ENCODE measurements at places on chromosomes 13 and 19.

DNA sequence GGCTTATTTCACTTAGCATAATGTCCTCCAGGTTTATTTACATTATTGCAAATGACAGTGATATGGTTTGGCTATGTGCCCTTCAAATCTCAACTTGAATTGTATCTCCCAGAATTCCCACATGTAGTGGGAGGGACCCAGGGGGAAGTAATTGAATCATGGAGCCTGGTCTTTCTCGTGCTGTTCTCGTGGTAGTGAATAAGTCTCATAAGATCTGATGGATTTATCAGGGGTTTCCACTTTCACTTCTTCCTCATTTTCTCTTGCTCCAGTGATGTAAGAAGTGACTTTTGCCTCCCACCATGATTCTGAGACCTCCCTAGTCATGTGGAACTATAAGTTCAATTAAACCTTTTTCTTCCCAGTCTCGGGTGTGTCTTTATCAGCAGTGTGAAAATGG, 109.6 kb downstream of the VWA8 start:
- DNase-seq: no peak

DNA sequence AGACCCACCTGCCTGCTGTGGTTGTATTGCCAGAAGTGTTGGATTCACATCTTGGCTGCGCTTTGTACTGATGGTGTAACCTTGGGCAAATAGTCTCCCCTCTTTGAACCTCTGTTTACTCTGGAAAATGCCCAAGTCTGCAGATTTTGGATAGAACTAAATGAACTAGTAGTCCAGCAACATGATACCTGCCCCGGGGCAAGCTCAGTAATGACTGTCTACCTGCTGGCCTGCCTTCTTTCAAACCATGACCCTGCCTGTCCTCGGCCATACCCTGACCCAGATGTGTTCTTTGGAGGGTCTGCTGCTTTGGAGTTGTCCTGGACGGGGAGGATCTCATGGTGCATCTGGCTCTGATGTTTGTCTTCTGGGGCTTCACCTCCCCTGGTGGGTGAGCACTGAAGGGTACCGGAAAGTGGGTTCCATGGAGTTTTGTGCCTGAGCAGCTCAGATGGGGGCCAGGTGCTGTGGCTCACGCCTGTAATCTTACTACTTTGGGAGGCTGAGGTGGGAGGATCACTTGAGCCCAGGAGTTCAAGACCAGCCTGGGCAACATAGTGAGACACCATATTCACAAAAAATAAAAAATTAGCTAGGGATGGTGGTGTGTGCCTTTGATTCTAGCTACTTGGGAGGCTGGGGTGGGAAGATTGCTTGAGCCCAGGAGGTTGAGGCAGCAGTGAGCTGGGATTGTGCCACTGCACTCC, 59.5 kb downstream of the TNFRSF19 start:
- no peak for DNase-seq

DNA sequence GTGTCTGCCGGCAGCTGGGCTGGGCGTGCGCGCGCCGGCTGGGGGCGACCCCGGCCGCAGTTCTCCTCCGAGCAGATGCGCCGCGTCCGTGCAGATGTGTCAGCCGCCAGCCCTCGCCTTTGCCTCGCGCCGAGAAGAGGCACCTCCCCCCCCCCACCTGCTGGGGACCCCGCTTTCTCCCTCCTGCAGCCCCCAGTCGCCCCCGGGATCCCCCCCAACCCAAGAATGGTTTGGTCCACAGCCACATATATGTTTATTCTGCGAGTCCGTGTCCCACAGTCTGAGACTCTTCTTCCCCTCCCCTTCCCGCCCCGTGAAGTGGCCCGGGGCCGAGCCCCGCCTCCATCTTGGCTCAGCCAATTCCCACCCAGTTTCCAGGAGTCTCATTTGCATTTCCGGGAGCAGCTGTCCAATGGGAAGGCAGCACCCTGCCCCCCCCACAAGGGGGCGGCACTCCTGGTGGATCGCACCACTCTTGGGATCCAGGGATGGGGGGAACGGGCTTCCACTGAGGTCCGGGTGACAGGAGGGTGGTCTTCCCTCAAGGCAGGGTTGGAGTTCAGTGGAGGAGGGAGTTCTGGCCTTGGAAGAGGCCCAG, 8.6 kb downstream of the ISOC2 start:
- peak; percentile 96 for DNase-seq

DNA sequence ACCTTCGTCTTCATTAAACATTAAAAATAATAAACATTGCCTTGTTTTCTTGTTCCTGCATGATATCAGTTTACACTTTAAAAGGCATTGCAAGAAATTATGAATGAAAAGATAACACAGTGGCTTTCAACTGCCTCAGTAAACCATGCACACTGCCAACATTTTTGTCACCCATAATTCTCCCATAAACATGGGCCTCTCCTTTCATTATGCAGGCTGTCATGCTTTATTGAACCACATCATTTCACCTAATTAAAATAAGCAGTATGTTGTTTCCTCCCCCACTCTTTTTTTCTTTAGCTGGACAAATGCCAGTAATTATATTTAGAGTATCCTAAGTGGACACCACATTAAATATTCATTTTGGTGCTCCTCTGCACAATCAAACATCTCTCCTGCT, 1566.5 kb upstream of the SLC10A2 start:
- DNase-seq: no peak

DNA sequence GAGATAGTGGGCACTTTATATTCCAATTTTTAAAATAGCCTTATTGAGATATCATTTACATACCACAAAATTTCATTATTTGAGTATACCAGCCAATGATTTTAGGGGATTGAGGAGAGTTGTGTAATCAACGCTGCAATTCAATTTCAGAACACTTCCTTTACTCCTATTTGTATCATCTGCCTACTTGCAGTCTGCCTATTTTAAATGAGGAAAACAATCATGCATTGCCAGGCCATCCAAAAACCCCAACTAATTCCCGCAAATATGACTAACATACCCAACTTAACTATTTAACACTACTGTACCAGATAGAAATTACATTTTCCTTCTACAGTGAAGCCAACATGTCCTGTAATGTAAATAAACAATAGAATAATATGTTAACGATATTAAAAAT, 26.7 kb downstream of the CAB39L start:
- no peak for DNase-seq

DNA sequence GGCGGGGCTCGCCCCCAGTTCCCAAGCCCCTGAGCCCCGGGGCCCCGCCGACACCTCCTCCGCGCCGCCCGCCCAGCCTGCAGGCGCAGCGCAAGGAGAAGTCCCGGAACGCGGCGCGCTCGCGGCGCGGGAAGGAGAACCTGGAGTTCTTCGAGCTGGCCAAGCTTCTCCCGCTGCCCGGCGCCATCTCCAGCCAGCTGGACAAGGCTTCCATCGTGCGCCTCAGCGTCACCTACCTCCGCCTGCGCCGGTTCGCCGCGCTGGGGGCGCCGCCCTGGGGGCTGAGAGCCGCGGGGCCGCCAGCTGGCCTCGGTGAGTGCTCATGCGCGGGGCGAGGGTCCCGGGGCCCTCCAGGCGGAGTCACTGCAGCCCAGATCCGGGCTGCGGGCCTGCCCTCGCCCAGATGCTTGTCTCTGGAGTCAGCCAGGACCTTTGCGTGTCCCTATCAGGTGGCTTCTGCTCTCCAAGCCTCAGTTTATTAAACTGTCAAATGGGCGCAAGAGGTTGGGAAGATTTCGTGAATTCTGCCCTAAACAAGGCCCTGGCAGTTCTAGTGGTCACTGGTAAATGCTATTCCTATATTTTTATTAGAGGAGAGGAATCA, 2.0 kb downstream of the NPAS1 start:
- DNase-seq: no peak

DNA sequence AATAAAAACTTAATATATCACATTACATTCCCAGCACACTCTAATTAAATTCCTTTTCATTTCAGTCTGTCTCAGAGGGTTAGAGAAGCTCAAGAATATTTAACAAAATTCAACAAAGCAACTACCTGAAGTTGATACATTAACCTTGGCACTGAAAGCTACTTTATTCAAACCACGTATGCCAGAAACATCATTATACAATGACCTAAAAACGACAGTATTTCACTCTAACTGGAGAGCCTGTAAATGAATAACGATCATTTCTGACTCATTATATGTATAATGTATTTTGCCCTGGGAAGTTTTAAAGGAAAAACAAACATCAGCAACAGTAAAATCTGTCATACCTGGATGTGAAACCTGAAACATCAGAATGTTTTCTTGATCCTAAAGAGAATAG, 270.1 kb downstream of the SLITRK5 start:
- no peak for DNase-seq

DNA sequence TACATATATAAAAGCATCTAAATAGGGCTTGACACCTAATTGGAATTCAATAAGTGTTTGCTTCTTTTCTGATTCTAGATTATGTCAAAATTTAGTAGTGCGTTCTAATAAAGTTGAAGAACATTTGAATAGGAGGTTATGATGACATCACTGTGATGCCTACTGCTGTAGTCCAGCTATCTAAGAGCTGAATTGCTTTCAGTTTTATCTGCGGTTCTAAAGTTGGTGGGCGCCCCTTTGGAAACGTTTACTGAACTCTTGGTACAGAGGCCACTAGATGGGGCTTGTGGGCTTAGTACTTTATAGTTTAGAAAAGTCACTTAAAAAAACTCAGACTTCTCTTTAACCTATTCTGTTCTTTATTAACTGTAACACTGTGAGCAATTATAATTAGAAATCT, 776.9 kb downstream of the GPC5 start:
- DNase-seq: peak; percentile 18

GRCh38 chr19:5424192-5424973, 30.8 kb upstream of the ZNRF4 start:
- DNase-seq: no peak

DNA sequence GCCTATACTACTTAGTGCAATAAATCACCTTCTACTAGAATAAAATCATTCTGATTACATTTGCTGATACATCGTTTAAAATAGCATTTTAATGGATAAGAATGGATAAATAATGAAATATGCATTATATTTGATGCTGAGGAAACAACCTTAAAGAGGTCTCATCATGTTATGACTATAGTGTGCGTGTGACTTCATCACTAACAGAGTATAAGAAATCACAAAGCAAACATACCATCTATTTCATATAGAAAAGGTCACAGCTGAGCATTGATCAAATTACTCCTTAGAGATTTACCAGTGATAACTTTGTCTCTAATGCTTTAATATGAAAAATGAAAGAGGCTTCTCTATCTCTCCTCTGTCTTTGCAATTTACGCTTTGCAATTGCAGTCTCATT, 1620.3 kb upstream of the SLC10A2 start:
- DNase-seq: no peak

- DNase-seq: peak; percentile 30
Observed at GRCh38 chr19:39270036-39270871, 2.1 kb downstream of the IFNL2 start.

DNA sequence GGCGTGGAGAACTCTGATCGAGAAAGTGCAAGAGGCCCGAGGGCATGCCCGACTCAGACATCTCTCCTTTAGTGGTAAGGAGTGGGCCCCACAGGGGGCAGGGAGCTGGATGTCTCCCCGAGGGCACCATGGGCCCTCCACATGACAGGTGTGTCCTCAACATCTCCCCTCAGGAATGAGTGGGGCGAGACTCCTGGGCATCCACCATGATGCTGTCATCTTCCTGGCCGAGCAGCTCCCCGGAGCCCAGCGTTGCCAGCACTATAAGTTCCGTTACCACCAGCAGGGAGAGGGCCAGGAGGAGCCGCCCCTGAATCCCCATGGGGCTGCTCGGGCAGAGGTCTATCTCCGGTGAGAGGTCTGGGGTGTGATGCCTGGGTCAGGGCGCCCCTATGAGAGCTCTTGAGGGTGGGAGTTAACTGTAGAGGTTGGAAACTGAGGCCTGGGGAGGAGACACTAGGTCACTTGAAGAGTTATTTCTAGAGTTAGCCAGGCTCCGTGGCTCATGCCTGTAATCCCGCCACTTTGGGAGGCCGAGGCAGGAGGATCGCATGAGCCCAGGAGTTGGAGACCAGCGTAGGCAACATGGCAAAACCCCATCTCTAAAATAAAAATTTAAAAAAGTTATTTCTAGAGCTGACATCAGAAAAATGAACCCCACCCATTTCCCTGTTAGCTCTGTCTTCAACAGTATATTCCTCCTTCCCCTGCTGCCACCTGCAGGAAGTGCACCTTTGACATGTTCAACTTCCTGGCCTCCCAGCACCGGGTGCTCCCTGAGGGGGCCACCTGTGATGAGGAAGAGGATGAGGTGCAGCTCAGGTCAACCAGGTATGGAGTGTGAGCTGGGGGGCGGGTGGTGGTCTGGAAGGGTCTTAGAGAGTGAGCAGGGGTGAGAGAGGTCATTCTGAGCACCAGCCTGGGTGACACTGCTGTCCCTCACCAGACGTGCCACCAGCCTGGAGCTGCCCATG, 5.1 kb downstream of the IGFLR1 start:
- DNase-seq: no peak

DNA sequence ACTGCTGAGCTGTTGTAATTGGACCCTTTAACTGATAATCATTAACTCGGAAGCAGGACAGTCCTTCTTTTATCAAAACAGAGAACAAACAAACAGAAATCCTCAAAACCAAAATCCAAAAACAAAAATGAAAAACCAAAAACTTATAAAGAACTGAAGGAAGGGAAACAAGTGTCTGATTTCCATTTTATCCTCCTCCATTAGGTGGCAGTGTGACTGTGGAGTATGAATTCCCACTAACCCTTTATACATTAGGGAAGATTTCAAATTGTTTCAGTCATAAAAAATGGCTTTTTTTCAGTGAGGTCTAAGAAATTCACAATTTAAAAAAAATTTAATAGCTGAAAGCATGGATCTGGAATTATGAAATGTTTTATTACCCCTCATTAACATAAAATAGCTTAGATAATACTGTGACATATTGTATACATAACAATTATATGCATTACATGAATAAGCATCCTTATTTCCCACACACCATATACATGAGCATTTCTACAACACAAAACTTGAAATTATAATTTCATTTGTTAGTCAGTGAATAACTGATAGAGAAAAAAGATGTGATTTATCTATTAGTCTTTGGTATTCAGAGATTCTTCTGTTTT, 1074.3 kb upstream of the PCDH9 start:
- DNase-seq: no peak

DNA sequence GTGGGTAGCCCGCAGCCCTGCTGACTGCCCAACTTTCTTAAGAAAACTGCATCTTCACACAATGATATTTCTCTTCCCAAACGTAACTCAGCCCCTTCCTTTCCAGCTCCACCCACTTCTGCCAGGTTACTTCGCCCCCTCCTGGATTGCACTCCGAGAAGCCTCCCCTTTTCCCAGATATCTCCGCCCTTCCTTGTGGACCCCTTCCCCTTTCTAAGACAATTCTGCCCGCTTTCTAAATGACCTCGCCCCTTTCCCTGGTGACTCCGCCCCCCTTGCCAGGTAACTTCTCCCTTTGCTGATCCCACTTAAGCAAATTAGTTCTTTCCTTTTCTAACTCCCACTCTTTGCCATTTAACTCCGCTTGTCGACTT, 2.6 kb downstream of the VSIG10L start:
- DNase-seq: no peak

Measured in right hindlimb (tissue), 1 donor.